Thymus (tissue), 14 donors: ENCODE measurements at places on chromosomes 3 and 15. TPM values are rescaled to one million over a fixed set of nuclear protein-coding genes. Genes with fewer than 3 reads are reported as not detected.
A peak's percentile ranks its signal among the peaks of the same experiment; 100 is the strongest.

- H3K4me1 ChIP-seq: no peaks in the 10 kb centered on the region
- no peaks in the 10 kb centered on the region for H3K36me3 ChIP-seq
- DNase-seq: no peak
- H3K27ac ChIP-seq: no peak overlapping the region
These were observed 29.0 kb downstream of the ADIPOQ start for GRCh38 chr3:186871403-186871924.

Gene DAZL
- 0.16 TPM for polyA plus RNA-seq

DNA sequence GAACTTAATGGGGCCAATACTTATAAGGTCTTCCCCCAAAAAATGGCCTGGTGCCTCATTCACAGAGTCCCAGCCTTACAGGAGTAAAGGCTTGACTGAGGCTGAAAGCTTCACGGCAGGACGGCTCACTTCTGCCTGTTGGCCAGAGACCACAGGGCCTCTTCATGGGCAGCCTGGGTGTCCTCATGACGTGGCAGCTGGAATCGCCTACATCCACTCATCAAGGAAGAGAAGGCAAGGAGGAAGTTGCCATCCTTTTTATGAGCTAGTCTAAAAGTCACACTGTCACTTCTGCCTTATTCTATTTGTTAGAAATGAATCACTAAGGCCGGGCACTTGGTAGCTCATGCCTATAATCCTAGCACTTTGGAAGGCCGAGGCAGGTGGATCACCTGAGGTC is 89.3 kb upstream of the DGKG start:
- H3K4me3 ChIP-seq: no peak overlapping the region
- H3K27ac ChIP-seq: no peak overlapping the region
- DNase-seq: no peak
- no peaks in the 10 kb centered on the region for H3K4me1 ChIP-seq

Gene ALDH1L1
- polyA plus RNA-seq: 15.6 TPM

Gene GP9
- 0.02 TPM for polyA plus RNA-seq

GRCh38 chr3:37949866-37950265 is 40.7 kb upstream of the VILL start:
- H3K36me3 ChIP-seq: no peaks in the 10 kb centered on the region
- no peak overlapping the region for H3K27ac ChIP-seq
- H3K4me3 ChIP-seq: no peak overlapping the region
- H3K27me3 ChIP-seq: no peaks in the 10 kb centered on the region
- H3K4me1 ChIP-seq: peaks cover 13% of the 10 kb centered on the region

Gene NEK10
- 0.87 TPM for polyA plus RNA-seq

DNA sequence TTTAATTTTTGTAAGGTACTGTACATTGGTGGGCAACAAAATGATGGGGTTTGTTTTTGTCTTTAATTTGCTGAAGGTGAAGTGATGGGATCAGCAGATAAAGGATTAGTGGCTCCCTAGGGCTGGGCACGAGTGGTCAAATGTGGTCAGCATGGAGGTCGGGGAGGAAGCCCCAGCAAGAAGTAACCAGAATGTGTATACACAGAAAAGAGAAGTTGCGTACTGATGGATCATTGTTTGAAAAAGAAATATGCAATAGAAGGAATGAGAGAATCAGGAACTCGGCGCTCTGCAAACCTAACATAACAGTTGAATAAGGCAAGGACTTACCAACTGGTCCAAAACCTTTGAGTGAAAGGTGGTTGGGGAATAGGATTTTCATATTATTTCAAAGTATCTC is 1.5 kb downstream of the TMOD2 start:
- peaks cover 13% of the 10 kb centered on the region for H3K27me3 ChIP-seq
- no peak overlapping the region for H3K4me3 ChIP-seq
- no peaks in the 10 kb centered on the region for H3K36me3 ChIP-seq
- H3K4me1 ChIP-seq: peaks cover 14% of the 10 kb centered on the region

- H3K4me3 ChIP-seq: no peak overlapping the region
- no peak overlapping the region for H3K27ac ChIP-seq
- no peak for DNase-seq
- no peaks in the 10 kb centered on the region for H3K27me3 ChIP-seq
These were observed 49.6 kb downstream of the CHD2 start for GRCh38 chr15:92949604-92950249.

Gene MYL3
- 0.50 TPM for polyA plus RNA-seq

Gene KBTBD13
- under 0.01 TPM for polyA plus RNA-seq

- DNase-seq: no peak
- H3K4me3 ChIP-seq: no peak overlapping the region
- no peak overlapping the region for H3K27ac ChIP-seq
These were observed 969.6 kb upstream of the ALCAM start for GRCh38 chr3:104396974-104397669.

DNA sequence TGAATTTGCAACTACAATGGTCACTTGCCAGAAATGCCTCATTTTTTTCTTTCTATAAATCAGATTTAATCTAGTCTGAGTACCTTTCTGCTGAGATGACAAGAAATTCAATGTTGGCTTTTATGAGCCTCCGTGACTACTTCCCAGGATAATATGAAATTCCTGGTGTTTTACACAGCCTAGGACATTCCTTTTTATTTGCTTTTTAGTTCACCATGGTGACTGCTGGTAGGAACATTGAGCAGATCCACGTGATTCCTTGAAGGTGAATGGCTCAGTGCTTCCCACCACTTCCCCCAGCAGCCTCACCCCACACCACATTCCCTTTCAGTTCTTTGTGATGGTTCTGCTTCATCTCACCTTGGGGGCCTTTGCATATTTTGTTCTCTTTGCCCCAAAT is 4.3 kb upstream of the NPTN start:
- H3K36me3 ChIP-seq: no peaks in the 10 kb centered on the region
- H3K27ac ChIP-seq: no peak overlapping the region
- H3K27me3 ChIP-seq: no peaks in the 10 kb centered on the region
- no peak overlapping the region for H3K4me3 ChIP-seq
- peaks cover 7% of the 10 kb centered on the region for H3K4me1 ChIP-seq

- DNase-seq: peak; percentile 55
- no peak overlapping the region for H3K4me3 ChIP-seq
- H3K27ac ChIP-seq: peak overlapping the region; percentile 46
- H3K27me3 ChIP-seq: peaks cover 14% of the 10 kb centered on the region
- no peaks in the 10 kb centered on the region for H3K36me3 ChIP-seq
These were observed 8.0 kb downstream of the EPHB1 start for GRCh38 chr3:134803051-134803505.

Gene CGNL1
- polyA plus RNA-seq: 5.7 TPM

Gene LRRC15
- 0.55 TPM for polyA plus RNA-seq

DNA sequence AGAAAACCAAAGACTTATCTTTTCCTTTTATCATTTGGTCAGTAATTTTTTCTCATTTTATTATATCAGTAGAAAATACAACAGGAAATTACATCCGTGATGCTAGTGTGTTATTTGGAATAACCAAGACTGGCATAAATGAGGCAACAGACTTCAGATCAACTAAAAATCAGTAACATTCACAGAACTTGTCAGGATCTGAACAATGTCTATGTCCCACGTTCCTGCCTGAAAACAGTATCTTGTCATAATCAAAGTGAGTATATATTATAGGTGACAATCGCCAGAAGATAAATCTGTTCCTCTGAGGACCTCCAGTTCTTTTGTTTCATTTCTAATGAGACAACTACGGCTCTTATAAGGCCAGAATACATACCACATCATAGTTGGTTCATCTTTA is 41.8 kb downstream of the MYH15 start:
- H3K27ac ChIP-seq: no peak overlapping the region
- H3K4me1 ChIP-seq: no peaks in the 10 kb centered on the region
- H3K36me3 ChIP-seq: no peaks in the 10 kb centered on the region

Gene ECE2
- not detected for polyA plus RNA-seq

- H3K27ac ChIP-seq: no peak overlapping the region
- DNase-seq: no peak
- H3K4me1 ChIP-seq: peaks cover 24% of the 10 kb centered on the region
- no peaks in the 10 kb centered on the region for H3K27me3 ChIP-seq
- no peaks in the 10 kb centered on the region for H3K36me3 ChIP-seq
- H3K4me3 ChIP-seq: no peak overlapping the region
These were observed 68.4 kb downstream of the MGLL start for GRCh38 chr3:127753898-127754410.

Gene SYNM
- 10.5 TPM for polyA plus RNA-seq

Gene ISG20
- polyA plus RNA-seq: 272 TPM

- H3K4me1 ChIP-seq: no peaks in the 10 kb centered on the region
- H3K27me3 ChIP-seq: no peaks in the 10 kb centered on the region
- no peaks in the 10 kb centered on the region for H3K36me3 ChIP-seq
These were observed 12.1 kb upstream of the CTSH start for GRCh38 chr15:78956937-78957336.
